ENCODE measurements at places on chromosomes 3 and 15. TPM values are rescaled to one million over a fixed set of nuclear protein-coding genes. Genes with fewer than 3 reads are reported as not detected.

GRCh38 chr3:184260724-184261269 is 556 bp downstream of the CAMK2N2 start:
- peaks cover 4% of the 10 kb centered on the region for H3K4me1 ChIP-seq
- no peak overlapping the region for H3K27ac ChIP-seq
- H3K27me3 ChIP-seq = peaks cover 11% of the 10 kb centered on the region
- H3K36me3 ChIP-seq = no peaks in the 10 kb centered on the region

The LRRC28 gene
- 34.7 TPM for polyA plus RNA-seq

DNA sequence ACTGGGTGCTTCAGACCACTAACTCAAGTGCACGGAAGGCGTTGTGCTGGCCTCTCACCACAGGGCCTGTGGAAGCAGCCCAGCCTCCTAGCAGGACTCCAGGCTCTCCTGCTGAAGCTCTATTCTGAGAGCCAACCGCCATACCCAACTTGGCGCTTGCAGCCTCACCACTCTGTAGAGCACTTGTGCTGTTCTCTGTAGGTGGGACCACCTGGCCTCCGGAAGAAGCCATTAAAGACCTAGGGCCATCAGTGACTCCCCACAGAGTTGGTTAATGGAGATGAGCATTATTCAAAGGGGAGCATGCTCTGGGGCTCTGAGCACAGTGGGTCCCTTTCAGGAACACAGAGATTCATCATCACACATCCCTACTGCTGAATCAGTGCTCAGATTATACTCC is 50.9 kb downstream of the C3orf85 start:
- H3K4me1 ChIP-seq = no peaks in the 10 kb centered on the region
- H3K27me3 ChIP-seq = no peaks in the 10 kb centered on the region
- H3K27ac ChIP-seq = no peak overlapping the region
- H3K4me3 ChIP-seq = no peak overlapping the region

DNA sequence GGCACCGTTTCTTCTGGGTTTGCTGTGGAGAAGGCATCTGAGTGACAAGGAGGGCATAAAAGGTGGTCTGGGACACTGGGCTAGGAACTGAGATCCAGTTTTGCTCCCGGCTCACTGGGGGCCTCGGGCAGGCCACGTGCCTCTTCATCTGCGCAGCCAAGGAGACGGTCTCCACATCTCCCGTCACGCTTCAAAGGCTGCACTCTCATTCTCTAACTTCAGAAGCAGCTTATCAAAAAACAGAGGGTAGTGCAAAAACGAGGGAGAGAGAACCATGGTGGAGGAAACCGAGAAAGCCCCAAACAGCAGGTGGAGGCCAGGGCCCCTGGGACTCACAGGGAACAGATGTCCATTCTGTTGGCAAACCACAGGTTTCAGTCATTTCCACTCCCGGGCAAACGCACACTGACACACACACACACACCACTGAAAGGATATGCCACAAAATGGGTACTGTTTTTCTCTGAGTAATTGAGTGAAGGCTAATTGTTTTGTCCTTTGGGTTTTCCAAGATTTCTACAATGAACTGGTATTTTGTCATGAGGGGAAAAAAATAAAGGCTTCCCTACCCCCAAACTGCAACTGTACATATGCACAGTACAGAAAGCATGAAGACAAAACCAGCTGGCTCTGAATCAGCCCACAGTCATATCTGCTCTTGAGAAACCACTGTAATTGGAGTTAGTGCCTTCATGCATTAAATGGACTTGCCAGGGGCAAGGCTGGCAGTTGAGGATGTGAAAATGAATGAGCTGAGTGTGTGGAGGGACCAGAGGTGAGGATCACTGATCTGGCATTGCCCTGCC is 71.9 kb downstream of the MGLL start:
- DNase-seq = no peak
- H3K27me3 ChIP-seq = no peaks in the 10 kb centered on the region
- H3K27ac ChIP-seq = no peak overlapping the region
- H3K4me1 ChIP-seq = no peaks in the 10 kb centered on the region
- no peak overlapping the region for H3K4me3 ChIP-seq
- H3K36me3 ChIP-seq = no peaks in the 10 kb centered on the region

The ACTR8 gene
- 20.4 TPM for polyA plus RNA-seq

- peaks cover 20% of the 10 kb centered on the region for H3K4me1 ChIP-seq
- H3K36me3 ChIP-seq = no peaks in the 10 kb centered on the region
- H3K4me3 ChIP-seq = peak overlapping the region; percentile 42
- DNase-seq = peak; percentile 92
- H3K27me3 ChIP-seq = no peaks in the 10 kb centered on the region
Observed at GRCh38 chr15:70098461-70099166, 897 bp upstream of the TLE3 start.

DNA sequence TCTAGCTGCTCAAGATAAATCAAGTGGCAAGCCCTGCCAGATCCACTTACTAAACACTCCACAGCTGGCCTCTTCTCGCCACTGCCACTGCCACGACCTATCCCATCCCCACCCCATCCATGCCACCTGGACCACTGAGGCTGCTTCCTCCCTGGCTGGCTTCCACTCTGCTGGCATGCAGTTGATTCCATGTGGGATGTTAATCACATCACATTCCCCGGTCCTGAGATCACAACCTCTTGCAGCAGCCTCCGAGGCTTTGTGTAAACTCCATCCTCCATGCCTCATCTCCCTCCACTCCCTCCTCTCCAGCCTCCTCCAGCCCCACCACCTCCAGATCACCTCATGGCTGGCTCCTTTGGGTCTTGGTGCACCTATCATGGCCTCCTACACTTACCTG is 7.7 kb downstream of the NCKIPSD start:
- no peaks in the 10 kb centered on the region for H3K27me3 ChIP-seq
- no peaks in the 10 kb centered on the region for H3K4me1 ChIP-seq
- H3K27ac ChIP-seq = no peak overlapping the region
- no peak for DNase-seq

DNA sequence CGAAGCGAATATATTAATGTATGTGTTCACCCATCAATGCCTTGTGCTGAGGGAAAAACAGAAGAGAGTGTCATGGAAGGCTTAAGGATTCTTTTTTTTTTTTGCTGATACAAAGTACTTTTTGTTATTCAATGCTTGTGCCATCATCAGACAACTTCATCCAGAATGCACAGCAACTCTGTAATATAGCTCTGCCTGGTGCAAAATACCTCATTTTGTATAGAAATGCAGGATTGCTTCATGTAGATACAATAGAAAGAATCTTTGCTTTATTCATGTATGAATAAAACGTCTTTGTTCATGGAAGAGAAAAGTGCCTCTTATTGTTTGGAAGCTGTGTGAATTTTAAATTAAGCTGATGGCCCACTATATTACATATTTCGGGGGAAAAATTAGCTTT is 62.9 kb downstream of the SH3GL3 start:
- no peaks in the 10 kb centered on the region for H3K27me3 ChIP-seq
- no peak overlapping the region for H3K4me3 ChIP-seq
- no peaks in the 10 kb centered on the region for H3K36me3 ChIP-seq

GRCh38 chr3:7752005-7752404 is 749.6 kb upstream of the LMCD1 start:
- H3K36me3 ChIP-seq = no peaks in the 10 kb centered on the region
- H3K4me3 ChIP-seq = no peak overlapping the region
- no peak overlapping the region for H3K27ac ChIP-seq
- no peaks in the 10 kb centered on the region for H3K4me1 ChIP-seq

GRCh38 chr3:132738314-132738713 is 16.1 kb upstream of the NPHP3 start:
- no peak overlapping the region for H3K27ac ChIP-seq
- H3K4me1 ChIP-seq = no peaks in the 10 kb centered on the region
- no peak for DNase-seq

GRCh38 chr15:41331833-41332193 is 578 bp downstream of the OIP5 start:
- H3K4me1 ChIP-seq = peaks cover 5% of the 10 kb centered on the region
- DNase-seq = no peak
- peak overlapping the region; percentile 82 for H3K4me3 ChIP-seq
- H3K36me3 ChIP-seq = no peaks in the 10 kb centered on the region

DNA sequence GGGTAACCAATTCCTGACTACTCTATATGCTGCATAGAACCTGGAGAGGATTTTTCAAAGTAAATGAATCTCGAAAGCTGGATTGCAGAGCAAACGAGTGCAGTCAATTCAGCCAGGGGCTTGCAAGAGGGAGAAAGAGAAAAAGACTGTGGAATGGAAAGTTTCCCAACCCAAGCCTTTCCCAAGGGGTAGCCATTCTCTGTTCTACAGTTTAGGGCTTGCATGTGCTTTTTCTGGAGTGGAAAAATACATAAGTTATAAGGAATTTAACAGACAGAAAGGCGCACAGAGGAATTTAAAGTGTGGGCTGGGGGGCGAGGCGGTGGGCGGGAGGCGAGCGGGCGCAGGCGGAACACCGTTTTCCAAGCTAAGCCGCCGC is 511 bp upstream of the RARB start:
- H3K27me3 ChIP-seq = no peaks in the 10 kb centered on the region
- H3K4me1 ChIP-seq = peaks cover 6% of the 10 kb centered on the region
- peak overlapping the region; percentile 90 for H3K27ac ChIP-seq
- H3K4me3 ChIP-seq = peak overlapping the region; percentile 89
- H3K36me3 ChIP-seq = no peaks in the 10 kb centered on the region

GRCh38 chr3:10775828-10776227 is 40.2 kb upstream of the SLC6A11 start:
- H3K36me3 ChIP-seq = no peaks in the 10 kb centered on the region
- H3K27ac ChIP-seq = no peak overlapping the region
- H3K4me3 ChIP-seq = no peak overlapping the region
- H3K27me3 ChIP-seq = no peaks in the 10 kb centered on the region

- no peaks in the 10 kb centered on the region for H3K36me3 ChIP-seq
- DNase-seq = peak; percentile 62
- H3K27me3 ChIP-seq = no peaks in the 10 kb centered on the region
- peaks cover 9% of the 10 kb centered on the region for H3K4me1 ChIP-seq
- peak overlapping the region; percentile 61 for H3K27ac ChIP-seq
- no peak overlapping the region for H3K4me3 ChIP-seq
Observed at GRCh38 chr3:177824190-177824786, 627.0 kb upstream of the TBL1XR1 start.

DNA sequence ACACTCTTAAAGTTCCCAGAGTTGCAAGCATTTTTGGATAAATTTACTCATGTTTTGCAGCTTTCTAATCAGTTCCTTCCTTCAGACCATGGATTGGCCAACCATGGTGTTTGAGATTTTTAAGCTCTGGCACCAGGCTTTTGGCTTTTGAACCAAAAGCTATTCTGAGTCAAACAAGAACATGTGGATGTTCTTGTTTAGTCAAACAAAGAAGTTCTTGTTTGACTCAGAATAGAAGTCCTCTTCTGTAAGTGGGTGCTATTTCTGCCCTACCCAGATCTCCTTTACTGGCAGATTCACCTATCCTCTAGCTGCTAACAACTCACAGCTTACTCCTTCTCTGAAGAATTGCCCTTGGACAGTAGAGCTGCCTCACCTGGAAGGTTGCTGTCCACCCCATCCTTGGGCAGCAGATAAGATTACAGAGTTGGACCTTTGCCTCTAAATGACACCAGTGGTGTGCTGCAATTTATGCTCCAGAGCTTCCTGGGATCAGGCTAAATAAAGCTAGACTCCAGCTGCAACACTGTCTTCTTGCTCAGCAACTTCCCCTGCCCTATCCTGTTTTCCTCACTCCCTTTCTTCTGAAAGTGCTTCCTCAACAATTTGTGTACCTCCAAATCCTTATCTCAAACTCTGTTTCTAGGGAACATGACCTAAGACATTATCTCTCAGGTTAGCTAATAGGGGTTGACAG is 65.6 kb downstream of the COL6A6 start:
- no peak overlapping the region for H3K27ac ChIP-seq
- no peaks in the 10 kb centered on the region for H3K27me3 ChIP-seq
- no peaks in the 10 kb centered on the region for H3K4me1 ChIP-seq
- no peaks in the 10 kb centered on the region for H3K36me3 ChIP-seq

GRCh38 chr15:38300395-38300794 is 47.8 kb downstream of the SPRED1 start:
- no peak overlapping the region for H3K27ac ChIP-seq
- H3K36me3 ChIP-seq = no peaks in the 10 kb centered on the region
- no peaks in the 10 kb centered on the region for H3K27me3 ChIP-seq

- H3K27ac ChIP-seq = no peak overlapping the region
- no peaks in the 10 kb centered on the region for H3K27me3 ChIP-seq
- H3K4me3 ChIP-seq = no peak overlapping the region
- no peaks in the 10 kb centered on the region for H3K4me1 ChIP-seq
- no peak for DNase-seq
- H3K36me3 ChIP-seq = no peaks in the 10 kb centered on the region
Observed at GRCh38 chr3:74532446-74532845, 82.0 kb downstream of the CNTN3 start.

The ANKUB1 gene
- not detected for polyA plus RNA-seq

DNA sequence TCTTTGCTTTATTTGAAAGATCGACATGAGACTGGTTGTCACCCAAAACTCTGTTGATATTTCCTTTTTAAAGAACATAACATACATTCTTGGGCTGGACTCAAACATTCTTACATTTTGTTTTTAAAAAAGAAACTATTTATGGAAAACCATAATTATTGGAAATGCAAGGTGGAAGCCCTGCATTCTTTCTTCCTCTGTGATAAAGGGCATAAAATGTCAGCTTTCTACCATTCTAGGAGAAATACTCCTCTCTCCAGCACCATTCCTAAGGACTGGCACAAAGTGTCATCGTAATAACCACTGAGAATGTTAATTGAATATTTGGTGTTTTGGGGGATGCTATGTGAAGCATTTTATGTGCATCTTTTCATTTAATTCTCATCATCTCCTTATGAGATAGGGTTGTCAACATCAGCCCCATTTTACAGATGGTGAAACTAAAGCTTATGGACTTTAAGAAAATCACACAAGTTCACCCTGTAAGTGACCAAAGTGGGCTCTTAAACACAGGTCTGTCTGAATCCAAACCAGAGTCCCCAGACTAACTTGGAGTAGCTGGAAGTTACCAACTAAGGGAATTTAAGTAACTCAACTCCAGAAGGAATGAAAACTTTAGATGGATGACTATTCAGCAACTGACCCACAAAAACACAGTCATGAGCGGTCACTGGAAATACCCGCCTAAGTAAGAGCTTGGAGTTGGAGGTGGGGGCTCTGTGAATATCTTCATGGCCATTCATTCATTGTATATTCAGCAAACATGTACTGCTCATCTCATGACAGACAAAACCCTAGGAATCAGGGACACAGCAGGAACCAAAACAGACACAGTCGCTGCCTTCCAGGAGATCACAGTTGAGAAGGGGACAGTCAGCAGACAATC is 45.9 kb upstream of the LMCD1 start:
- no peak for DNase-seq
- H3K4me1 ChIP-seq = no peaks in the 10 kb centered on the region
- no peaks in the 10 kb centered on the region for H3K36me3 ChIP-seq
- no peaks in the 10 kb centered on the region for H3K27me3 ChIP-seq
- H3K27ac ChIP-seq = no peak overlapping the region
- H3K4me3 ChIP-seq = no peak overlapping the region

DNA sequence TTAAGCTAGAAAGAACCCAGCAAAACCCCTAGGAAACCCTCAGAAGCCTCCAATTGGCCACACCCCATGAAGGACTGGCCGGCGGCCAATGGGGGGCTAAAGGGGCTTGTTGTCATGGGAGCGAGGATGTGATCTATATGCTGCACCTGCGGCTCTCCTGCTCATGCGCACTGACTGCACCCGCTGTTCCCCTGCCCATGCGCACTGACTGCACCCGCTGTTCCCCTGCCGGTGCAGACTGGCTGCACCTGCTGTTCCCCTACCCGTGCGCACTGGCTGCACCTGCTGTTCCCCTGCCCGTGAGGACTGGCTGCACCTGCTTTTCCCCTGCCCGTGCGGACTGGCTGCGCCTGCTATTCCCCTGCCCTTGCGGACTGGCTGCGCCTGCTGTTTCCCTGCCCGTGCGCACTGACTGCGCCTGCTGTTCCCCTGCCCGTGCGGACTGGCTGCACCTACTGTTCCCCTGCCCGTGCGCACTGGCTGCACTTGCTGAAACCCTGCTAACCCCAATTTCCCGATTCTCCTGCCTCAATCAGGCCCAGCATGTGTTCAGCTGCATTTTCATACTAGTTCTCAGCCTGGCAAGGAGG is 16.8 kb upstream of the MCCC1 start:
- DNase-seq = no peak
- no peaks in the 10 kb centered on the region for H3K36me3 ChIP-seq
- H3K27ac ChIP-seq = no peak overlapping the region

The MESP2 gene
- 0.24 TPM for polyA plus RNA-seq
